T-cell (primary cell): ENCODE measurements at places on chromosomes 2 and 18. TPM values are rescaled to one million over a fixed set of nuclear protein-coding genes. Genes with fewer than 3 reads are reported as not detected.

The WIPF1 gene
- 372 TPM for total RNA-seq

DNA sequence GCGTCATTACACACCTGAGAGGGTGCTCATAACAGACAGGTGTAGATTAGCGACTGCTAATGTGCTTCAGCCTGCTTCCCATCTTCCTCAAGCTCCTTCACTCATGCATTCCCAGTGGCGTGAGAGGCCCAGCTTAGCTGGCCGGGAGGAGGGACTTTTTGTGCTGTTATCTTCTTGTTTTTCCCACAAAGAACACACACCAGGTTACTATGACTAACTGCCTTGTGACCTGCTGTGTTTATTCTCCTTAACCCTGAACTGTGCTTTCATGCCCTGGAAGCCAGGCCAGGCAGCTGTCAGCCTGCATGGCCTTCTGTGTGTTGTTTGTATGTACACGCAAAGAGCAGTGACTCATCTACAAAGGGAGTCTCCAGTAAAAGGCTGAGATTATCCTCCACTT lies 143.8 kb downstream of the PIEZO2 start:
- no peak for DNase-seq

DNA sequence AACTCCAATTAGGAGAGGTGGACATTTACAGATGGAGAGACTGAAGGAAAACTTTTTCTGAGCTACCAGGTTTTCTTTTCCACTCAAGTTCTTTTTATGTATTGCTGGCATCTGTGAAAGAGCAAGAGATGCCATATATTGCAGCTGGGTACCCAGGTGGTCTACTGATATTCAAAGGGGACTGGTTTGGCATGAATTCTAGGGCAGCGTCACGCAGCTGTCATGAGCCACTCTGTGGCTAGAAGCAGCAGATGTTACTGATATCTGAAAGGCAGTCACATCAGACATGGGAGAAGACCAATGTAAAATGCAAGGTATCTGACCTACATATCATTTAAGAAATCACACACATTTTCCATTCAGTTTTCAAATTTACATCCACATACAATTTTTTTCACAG lies 408.8 kb downstream of the GALNT13 start:
- no peak for DNase-seq

The ARHGAP15 gene
- 221 TPM for total RNA-seq

DNA sequence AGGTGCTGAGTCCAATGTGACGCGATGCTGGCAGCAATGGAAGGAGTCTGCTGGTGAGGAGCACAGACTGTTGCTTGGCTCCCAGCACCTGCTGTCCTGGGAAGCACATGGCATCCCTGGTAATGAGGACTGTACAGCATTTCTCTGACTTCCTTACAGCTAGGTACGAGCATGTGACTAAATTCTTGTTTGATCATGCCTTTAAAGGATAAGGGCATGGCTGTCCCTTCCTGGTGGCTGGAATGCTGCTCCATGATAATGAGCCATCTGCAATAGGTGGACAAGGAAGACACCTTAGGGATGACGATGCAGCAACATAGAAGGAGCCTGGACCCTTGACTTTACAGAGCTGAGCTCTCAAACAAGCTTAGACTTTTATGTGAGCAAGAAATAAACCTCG lies 278.0 kb upstream of the SPRED2 start:
- no peak for DNase-seq

- DNase-seq = no peak
These were observed 162.2 kb upstream of the BCL2L11 start for GRCh38 chr2:110958346-110959119.

GRCh38 chr2:14492920-14493503 lies 139.5 kb upstream of the LRATD1 start:
- DNase-seq = no peak

DNA sequence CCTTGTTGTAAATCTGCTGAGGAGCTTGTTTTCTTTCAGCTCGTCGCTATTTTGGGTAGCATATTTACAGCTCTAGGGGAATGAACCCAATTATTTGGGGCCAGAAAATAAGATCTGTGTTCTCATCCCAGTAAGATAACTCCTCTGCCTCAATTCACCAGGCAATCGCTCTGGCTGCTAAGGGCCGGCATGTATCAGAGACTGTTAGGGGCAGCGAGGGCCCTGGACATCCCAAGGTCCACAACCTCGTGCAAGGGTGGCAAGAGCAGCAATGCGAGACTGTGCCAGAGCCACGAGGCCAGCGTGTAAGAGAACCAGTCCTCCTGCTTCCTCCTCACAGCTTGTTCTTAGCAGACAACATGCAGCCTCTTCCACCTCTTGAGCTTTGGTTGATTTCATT lies 66.1 kb downstream of the DDX1 start:
- no peak for DNase-seq

DNA sequence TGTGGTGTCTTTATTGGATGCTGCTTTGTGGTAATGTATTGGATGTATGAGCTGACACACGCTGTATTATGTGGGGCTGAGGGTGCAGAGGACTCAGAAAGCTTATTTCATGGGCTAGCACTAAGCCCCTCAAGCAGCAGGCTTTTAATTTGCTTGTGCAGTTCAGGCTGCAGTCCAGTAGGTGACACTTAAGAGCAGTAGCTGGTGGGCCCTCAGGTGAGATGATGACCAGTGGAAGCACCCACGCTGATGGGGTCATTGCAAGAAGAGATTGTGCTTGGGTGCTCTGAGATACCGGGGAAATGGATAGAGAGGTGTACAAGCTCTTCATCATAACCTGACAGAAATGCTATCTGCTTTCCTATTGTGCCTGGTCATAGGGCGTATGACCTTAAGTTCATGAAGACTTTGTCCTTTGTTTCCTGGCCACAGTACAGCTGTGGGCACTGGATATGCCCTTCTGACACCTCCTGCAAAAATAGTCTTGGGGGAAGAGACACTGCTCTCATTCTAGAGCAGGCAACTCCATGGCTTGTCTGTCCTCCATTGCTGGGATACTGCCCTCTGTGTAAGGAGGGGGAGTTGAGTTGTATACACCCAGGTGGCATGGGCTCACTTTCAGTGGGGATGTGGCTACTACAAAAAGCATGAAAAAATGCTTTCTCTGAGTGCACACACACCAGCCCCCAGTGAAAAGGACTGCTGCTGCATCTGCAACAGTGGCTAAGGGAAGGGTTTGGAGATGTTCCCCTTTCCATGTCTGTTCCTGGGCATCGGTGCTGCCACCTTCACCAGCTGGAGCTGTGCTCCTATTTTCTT lies 205.7 kb upstream of the ZSWIM2 start:
- no peak for DNase-seq

The CROCC2 gene
- total RNA-seq = not detected

GRCh38 chr2:201906777-201907562 lies 100.6 kb downstream of the CDK15 start:
- no peak for DNase-seq

The KCNG3 gene
- total RNA-seq = 0.25 TPM

DNA sequence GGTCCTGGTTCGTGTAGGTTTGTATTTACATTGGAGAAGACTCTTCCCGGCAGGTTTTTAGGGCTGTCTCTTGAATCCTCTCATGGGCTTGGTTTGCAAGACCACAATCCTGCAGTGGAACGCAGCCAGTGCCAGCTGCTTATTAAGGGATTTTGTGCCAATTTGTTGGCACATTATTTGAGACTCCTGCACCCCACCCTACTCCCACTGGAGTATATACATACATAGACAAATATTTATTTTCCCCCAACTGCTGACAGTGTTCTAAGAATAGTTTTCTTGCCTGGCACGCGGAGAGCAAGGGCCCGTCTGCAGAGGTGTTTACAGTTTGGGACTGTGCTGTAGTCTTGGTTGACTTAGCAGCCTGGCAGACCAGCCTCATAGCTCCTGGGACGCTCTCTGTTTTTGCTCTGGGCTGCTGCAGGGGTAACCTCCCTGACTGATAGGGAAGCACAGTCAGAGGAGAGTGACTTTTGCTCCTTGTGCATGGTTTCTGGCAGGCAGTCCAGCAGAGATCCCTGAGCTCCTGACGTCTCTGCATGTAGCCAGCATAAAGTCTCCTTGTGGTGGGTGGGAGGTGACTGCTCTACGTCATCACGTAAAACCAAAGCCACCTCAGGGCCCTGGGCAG lies 1.9 kb downstream of the LDLRAD4 start:
- DNase-seq = no peak

GRCh38 chr2:216880509-216881184 lies 20.8 kb upstream of the TNP1 start:
- no peak for DNase-seq

The STEAP3 gene
- 0.26 TPM for total RNA-seq

- no peak for DNase-seq
These were observed 50.7 kb downstream of the SFXN5 start for GRCh38 chr2:73020657-73021370.

The GBX2 gene
- not detected for total RNA-seq

- no peak for DNase-seq
These were observed 728.9 kb downstream of the SUCLG1 start for GRCh38 chr2:83730223-83730622.

The FTCDNL1 gene
- 0.77 TPM for total RNA-seq

DNA sequence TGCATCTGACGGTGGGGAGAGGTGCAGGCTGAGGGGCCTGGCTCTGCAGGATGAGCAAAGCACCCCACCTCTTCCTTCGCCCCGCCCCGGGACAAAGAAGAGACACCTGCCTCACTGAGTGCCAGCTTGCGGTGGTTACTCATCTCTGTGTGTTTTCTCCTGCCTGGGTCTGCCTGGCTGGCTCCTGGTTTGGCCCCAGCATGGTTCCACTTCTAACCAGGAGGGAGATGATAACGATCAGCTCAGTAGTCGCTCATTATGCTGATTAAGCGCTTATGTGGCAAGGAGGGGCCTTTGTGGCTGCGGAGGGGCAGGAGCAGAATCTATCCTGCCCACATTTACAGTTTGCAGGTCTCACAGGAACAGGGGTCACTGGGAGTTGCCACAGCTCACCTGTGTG lies 68.7 kb upstream of the EDAR start:
- no peak for DNase-seq

DNA sequence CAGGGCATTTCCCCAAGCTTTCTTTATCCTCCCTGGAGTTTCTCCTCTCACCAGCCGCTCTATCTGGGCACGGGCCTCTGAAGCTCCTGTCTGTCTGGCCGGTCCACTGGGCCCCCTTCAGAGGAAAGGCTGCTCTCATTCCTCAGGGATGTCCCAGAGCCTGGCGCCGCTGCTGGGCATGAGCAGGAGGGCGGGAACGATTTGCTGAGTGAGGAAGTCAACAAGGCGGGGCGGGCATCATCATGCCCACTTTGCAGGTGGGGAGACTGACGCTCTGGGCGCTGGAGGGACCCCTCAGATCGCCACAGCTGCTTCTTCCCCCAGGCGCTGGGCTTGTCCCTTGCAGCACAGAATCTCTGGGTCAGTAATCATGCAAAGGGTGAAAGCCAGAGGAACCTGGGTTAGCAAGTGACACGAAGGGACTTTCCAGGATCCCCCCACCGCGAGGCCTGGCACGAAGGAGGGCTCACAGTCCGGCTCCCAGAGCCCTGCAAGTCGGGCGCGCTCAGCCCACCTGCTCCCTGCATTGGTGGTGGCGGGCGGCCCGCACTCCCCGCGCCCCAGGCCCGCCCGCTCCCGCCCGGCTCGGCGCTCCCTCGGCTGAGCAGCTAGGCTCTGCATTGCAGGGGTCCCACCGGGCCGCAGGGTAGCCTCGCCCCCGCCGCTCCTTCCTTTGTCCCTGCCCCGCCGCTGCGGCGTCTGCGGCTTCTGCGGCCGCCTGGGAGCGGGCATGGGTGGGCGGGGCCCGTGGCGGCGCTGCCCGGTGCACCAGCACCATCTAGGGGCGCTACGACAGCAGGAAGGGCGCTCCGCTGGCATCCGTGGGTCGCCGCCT lies 157.8 kb downstream of the CYRIA start:
- no peak for DNase-seq

GRCh38 chr18:484749-485464 lies 15.6 kb downstream of the COLEC12 start:
- no peak for DNase-seq

The SKOR2 gene
- total RNA-seq = not detected

- DNase-seq = no peak
These were observed 124.6 kb downstream of the TPGS2 start for GRCh38 chr18:36704156-36704555.

The C2orf15 gene
- 2.1 TPM for total RNA-seq

DNA sequence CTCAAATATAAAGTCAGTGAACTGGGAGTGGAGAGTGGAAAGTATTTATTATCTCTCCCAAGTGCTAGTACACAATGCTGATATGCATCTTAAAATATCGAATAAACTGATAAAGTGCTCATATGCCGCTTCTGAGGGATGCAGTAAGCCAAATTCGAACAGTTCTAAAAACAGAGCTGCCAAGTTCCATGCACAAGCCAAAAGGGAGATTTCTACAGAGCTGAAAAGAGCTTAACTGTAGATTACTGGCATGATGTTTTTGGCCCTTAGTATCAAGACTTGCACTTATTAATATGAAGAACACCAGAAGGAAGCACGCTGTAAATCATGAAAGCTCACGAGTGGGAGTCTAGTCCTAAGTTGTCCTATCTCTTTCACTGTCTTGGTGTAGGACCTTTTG lies 7.9 kb downstream of the TMEFF2 start:
- no peak for DNase-seq

The ZSWIM2 gene
- total RNA-seq = not detected

- no peak for DNase-seq
These were observed 306.1 kb downstream of the ZEB2 start for GRCh38 chr2:144213797-144214196.

DNA sequence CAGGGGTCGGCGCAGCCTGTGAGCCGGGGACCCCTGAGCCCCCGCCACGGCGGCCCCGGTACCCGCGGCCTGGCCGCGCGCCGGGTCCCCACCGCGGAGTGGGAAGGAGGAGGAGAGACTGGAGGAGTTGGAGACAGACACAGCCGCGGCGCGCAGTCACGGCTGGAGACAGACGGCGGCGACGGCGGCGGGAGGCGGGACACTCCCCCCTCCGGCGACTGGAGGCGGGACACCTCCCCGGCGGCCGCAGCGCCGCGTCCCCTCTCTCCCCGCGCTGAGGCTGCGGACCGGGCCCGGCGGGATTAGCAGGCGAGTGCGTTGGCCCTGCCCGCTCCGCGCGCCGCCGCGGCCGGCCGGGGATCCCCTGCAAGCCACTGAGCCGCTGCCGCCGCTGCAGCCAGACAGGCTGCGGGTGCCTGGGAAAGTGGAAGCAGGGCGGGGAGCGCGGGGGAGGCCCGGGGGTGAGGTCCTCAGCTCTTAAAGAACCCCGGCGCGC lies 1.0 kb upstream of the LDLRAD4 start:
- peak; percentile 27 for DNase-seq

The TUBA4B gene
- not detected for total RNA-seq

- no peak for DNase-seq
These were observed 118.4 kb downstream of the MAP4K4 start for GRCh38 chr2:101815739-101816391.

The CPSF3 gene
- total RNA-seq = 18.0 TPM

The MROH2A gene
- not detected for total RNA-seq

GRCh38 chr2:189022053-189022481 lies 47.9 kb downstream of the COL3A1 start:
- DNase-seq = no peak

The DYTN gene
- total RNA-seq = not detected

DNA sequence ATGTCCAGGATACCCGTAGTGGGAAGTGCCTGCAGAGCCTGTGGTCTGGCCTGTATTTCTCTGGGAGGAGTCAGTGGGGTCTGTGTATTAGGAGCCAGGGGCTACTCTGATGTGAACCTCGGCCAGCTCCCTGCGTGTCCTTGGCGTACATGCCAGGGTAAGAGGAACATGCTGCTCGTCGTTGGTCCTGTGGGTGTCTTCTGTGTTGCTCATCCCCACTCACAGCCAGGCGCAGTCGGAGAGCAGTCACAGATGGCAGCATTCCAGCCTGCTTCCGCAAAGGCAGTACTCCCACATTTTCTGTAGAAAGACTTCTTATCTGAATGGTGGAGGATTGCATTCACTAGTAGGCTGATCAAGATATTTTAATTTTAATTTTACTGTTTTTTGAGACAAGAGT lies 84.9 kb downstream of the DGKD start:
- no peak for DNase-seq

GRCh38 chr2:128442891-128443302 lies 124.2 kb upstream of the HS6ST1 start:
- no peak for DNase-seq

The PGAP1 gene
- 13.9 TPM for total RNA-seq
